ENCODE measurements at places on chromosomes 2 and 18. TPM values are rescaled to one million over a fixed set of nuclear protein-coding genes. Genes with fewer than 3 reads are reported as not detected.

KHK gene
- total RNA-seq: 9.8 TPM

STAM2 gene
- total RNA-seq: 7.5 TPM

CDK15 gene
- total RNA-seq: not detected

ZDBF2 gene
- total RNA-seq: 1.3 TPM

CBLN2 gene
- total RNA-seq: 0.05 TPM

ADAM17 gene
- 41.2 TPM for total RNA-seq

SERPINB10 gene
- total RNA-seq: not detected

DUSP2 gene
- total RNA-seq: 0.29 TPM

RGPD4 gene
- not detected for total RNA-seq

CD8B2 gene
- total RNA-seq: not detected

BMP10 gene
- not detected for total RNA-seq

CDKL4 gene
- total RNA-seq: not detected

ACMSD gene
- not detected for total RNA-seq

MALL gene
- 148 TPM for total RNA-seq

AKAIN1 gene
- not detected for total RNA-seq

CYP26B1 gene
- total RNA-seq: 13.4 TPM

RNF103 gene
- total RNA-seq: 66.0 TPM

CYP27C1 gene
- total RNA-seq: 3.3 TPM

ANO7 gene
- 1.6 TPM for total RNA-seq

TDRD15 gene
- total RNA-seq: not detected

UGT1A10 gene
- 0.11 TPM for total RNA-seq

DSG4 gene
- not detected for total RNA-seq

TCF23 gene
- total RNA-seq: not detected

NAT8 gene
- total RNA-seq: not detected

DOK1 gene
- 4.4 TPM for total RNA-seq

ANKZF1 gene
- 17.3 TPM for total RNA-seq

TUBA3E gene
- total RNA-seq: 6.9 TPM

FOXI3 gene
- total RNA-seq: 0.06 TPM

CRYGC gene
- total RNA-seq: not detected

TPO gene
- total RNA-seq: 0.15 TPM

SEH1L gene
- 24.1 TPM for total RNA-seq

CCBE1 gene
- 9.8 TPM for total RNA-seq

NYAP2 gene
- total RNA-seq: not detected

DHRS9 gene
- 3.3 TPM for total RNA-seq

CCL20 gene
- total RNA-seq: 6.9 TPM

CTAGE1 gene
- total RNA-seq: not detected

MOB1A gene
- total RNA-seq: 79.0 TPM

COLEC12 gene
- total RNA-seq: 0.06 TPM

STARD6 gene
- not detected for total RNA-seq

ASB18 gene
- total RNA-seq: not detected

BCS1L gene
- 44.1 TPM for total RNA-seq

DUSP19 gene
- total RNA-seq: 0.80 TPM
